ENCODE measurements at places on chromosomes 2 and 18. TPM values are rescaled to one million over a fixed set of nuclear protein-coding genes. Genes with fewer than 3 reads are reported as not detected.

GRCh38 chr2:46308081-46308480 is 10.9 kb downstream of the EPAS1 start:
- H3K4me3 ChIP-seq = no peak overlapping the region
- H3K27ac ChIP-seq = peak overlapping the region; percentile 99
- peaks cover 100% of the 10 kb centered on the region for H3K4me1 ChIP-seq
- H3K27me3 ChIP-seq = no peaks in the 10 kb centered on the region
- no peak for DNase-seq

Gene TMEM178A
- total RNA-seq = 1.7 TPM

GRCh38 chr18:71442731-71443141 is 1101.4 kb downstream of the CBLN2 start:
- no peak for DNase-seq
- no peaks in the 10 kb centered on the region for H3K4me1 ChIP-seq
- no peaks in the 10 kb centered on the region for H3K27me3 ChIP-seq
- H3K4me3 ChIP-seq = no peak overlapping the region

Gene PLGLB1
- total RNA-seq = 1.2 TPM

Gene ASB18
- 4.3 TPM for total RNA-seq

DNA sequence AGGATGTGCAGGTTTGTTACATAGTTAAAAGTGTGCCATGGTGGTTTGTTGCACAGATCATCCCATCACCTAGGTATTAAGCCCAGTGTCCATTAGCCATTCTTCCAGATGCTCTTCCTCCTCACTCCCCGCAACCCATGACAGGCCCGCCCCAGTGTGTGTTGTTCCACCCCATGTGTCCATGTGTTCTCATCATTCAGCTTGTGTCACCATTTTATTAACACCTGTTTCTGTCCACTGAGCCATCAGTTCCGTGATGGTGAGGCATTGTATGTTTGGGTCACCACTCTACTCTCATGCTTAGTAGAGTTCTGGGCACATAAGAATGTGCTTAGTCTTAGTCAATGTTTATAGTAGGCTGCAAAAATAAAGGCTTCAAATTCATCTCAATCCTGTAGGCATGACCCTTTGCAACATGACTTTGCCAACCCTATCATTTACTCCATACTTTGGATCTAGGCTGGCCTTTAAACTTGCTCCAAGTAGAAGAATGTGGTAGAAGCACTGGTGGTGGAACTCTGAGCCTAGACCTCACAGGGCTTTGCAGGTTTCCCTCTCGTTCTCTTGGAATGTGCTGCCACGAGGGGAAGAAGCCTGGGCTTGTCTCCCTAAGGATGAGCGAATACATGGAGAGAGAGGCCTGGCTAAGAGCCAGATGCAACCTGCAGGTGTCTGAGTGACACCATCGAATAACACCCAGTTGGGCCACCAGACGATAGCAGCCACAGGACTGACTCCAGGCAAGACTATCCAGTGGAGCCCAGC is 161.5 kb downstream of the NAPG start:
- H3K36me3 ChIP-seq = no peaks in the 10 kb centered on the region
- no peaks in the 10 kb centered on the region for H3K4me1 ChIP-seq
- no peak overlapping the region for H3K4me3 ChIP-seq
- DNase-seq = no peak

GRCh38 chr2:151886241-151886640 is 58.0 kb upstream of the ARL5A start:
- no peak overlapping the region for H3K27ac ChIP-seq
- H3K4me1 ChIP-seq = peaks cover 10% of the 10 kb centered on the region
- H3K36me3 ChIP-seq = no peaks in the 10 kb centered on the region
- no peaks in the 10 kb centered on the region for H3K27me3 ChIP-seq
- no peak for DNase-seq

Gene UBE2E3
- 48.8 TPM for total RNA-seq

Gene MAL
- 2.3 TPM for total RNA-seq

Gene EGR4
- not detected for total RNA-seq

Gene TEX44
- not detected for total RNA-seq

- H3K4me3 ChIP-seq = peak overlapping the region; percentile 48
- H3K27ac ChIP-seq = no peak overlapping the region
- H3K36me3 ChIP-seq = no peaks in the 10 kb centered on the region
- H3K4me1 ChIP-seq = no peaks in the 10 kb centered on the region
Observed at GRCh38 chr2:123144082-123144481, 881.0 kb upstream of the CNTNAP5 start.

GRCh38 chr18:7116001-7116730 is 1.4 kb downstream of the LAMA1 start:
- peak overlapping the region; percentile 36 for H3K4me3 ChIP-seq
- no peaks in the 10 kb centered on the region for H3K36me3 ChIP-seq
- no peak for DNase-seq
- peaks cover 11% of the 10 kb centered on the region for H3K4me1 ChIP-seq
- H3K27ac ChIP-seq = no peak overlapping the region

DNA sequence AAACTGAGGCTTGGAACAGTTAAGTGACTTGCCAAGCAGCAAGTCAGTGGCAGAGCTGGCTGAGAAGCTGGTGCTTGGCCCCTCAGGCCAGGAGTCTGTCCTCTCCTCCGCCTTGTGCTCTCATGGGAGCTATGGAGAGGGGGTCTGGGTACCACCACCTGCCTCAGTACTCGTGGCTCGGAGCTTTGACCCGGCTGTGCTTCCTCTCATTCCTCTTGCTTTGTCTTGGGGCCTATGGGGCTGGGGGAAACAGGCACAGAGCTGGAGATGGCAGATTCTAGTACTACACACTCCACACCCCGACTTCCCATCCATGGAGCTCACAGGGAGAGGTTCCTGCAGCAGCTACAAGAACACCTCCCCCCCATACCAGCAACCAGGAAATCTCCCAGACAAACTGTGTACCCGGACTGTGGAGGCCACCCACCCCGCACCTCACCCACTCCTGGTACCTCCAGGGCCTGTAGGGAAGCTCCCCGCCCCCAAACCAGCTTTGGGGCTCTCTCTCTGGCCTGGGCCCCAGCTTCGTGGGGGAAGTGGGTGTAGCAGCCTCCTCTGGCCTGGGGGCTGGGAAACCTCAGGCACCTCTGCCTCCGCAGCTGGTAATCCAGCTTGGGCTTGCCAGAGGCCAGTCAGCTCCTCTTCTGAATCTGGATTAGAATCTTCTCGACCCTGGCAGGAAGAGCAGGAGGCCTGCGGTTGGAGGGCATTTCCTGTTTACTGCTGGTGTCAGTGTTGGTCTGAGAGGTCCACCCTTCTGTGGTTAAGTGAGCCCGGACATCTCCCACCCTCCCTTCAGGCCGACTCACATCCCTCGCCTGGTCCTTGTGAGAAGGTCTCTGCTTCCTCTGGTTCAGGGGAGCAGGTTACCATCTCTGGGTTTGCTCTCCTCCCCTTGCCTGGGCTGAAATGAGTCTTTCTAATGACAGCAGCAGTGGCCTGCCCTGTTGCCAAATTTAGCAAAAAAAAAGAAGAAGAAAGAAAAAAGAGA is 22.3 kb upstream of the RHOB start:
- H3K36me3 ChIP-seq = no peaks in the 10 kb centered on the region
- peak overlapping the region; percentile 5 for H3K27ac ChIP-seq
- no peaks in the 10 kb centered on the region for H3K27me3 ChIP-seq
- H3K4me3 ChIP-seq = no peak overlapping the region
- H3K4me1 ChIP-seq = peaks cover 43% of the 10 kb centered on the region

Gene FLACC1
- total RNA-seq = 7.0 TPM

DNA sequence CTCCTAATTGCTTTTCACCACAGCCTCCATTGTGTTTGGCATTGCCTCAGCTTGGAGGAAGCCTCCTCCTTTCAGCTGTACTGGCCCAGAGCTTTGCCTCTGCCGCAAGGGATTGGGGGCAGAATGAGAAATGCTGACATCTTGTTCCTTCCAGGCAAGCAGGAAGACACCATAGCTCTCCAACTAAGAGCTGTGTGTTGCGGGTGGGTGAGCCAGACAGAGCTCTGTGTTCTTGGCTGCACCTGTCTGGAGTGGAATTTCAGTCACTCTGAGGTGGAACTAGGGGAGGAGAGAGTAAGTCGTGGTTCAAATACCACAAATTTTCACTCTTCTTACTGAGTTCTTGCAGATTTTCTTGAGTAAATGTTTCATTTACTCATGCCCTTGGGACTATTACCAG is 36.6 kb upstream of the KCNF1 start:
- no peaks in the 10 kb centered on the region for H3K27me3 ChIP-seq
- H3K27ac ChIP-seq = no peak overlapping the region
- no peaks in the 10 kb centered on the region for H3K36me3 ChIP-seq
- no peaks in the 10 kb centered on the region for H3K4me1 ChIP-seq
- H3K4me3 ChIP-seq = no peak overlapping the region
- no peak for DNase-seq

DNA sequence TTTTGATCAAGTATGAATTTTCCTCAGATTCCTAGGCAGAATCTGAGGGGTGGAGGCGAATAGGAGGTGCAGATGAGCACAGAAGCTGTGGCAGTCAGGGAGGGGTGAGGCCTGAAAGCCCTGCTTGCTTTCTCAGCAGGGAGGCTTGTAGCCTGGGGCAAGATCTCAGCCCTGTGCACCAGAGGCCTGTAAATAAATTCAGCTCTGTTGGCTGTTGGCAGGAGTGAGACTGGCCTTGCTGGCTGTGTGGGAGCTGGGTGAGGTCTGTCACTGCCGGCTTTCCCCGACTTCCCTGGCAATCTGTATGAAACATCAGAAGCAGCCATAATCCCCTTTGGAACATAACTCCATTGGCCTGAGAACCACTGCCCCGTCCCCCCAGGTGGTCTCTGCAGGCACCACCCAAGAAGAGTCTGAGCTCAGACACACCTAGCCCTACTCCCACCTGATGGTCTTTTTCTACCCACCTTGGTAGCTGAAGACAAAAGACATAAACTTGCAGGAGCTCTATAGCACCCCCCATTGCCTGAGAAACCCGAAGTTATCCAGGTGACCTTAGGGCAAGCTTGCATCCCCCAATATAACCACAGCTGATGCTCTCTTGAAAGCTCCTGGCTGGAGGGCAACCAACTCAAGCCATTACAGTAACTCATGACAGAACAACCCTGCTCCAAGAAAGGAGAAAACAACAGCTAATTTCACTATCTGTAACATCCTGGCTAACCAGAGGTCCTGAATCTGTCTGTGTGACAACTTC is 32.3 kb downstream of the EVA1A start:
- no peaks in the 10 kb centered on the region for H3K4me1 ChIP-seq
- no peaks in the 10 kb centered on the region for H3K27me3 ChIP-seq
- DNase-seq = no peak
- no peaks in the 10 kb centered on the region for H3K36me3 ChIP-seq
- no peak overlapping the region for H3K27ac ChIP-seq

- H3K4me3 ChIP-seq = no peak overlapping the region
- H3K36me3 ChIP-seq = no peaks in the 10 kb centered on the region
- no peak overlapping the region for H3K27ac ChIP-seq
- H3K4me1 ChIP-seq = no peaks in the 10 kb centered on the region
- no peak for DNase-seq
Observed at GRCh38 chr2:102041351-102041750, 49.6 kb downstream of the IL1R2 start.

GRCh38 chr2:104641786-104642185 is 212.1 kb upstream of the POU3F3 start:
- no peaks in the 10 kb centered on the region for H3K36me3 ChIP-seq
- no peak overlapping the region for H3K27ac ChIP-seq
- no peak for DNase-seq
- H3K27me3 ChIP-seq = no peaks in the 10 kb centered on the region

Gene NOSTRIN
- 9.1 TPM for total RNA-seq

GRCh38 chr2:234290671-234291070 is 206.2 kb downstream of the ARL4C start:
- no peaks in the 10 kb centered on the region for H3K27me3 ChIP-seq
- peak; percentile 17 for DNase-seq
- H3K27ac ChIP-seq = no peak overlapping the region
- no peak overlapping the region for H3K4me3 ChIP-seq

Gene NOTO
- not detected for total RNA-seq

Gene MYOM1
- total RNA-seq = 1,344 TPM

Gene IGFBP5
- 129 TPM for total RNA-seq

DNA sequence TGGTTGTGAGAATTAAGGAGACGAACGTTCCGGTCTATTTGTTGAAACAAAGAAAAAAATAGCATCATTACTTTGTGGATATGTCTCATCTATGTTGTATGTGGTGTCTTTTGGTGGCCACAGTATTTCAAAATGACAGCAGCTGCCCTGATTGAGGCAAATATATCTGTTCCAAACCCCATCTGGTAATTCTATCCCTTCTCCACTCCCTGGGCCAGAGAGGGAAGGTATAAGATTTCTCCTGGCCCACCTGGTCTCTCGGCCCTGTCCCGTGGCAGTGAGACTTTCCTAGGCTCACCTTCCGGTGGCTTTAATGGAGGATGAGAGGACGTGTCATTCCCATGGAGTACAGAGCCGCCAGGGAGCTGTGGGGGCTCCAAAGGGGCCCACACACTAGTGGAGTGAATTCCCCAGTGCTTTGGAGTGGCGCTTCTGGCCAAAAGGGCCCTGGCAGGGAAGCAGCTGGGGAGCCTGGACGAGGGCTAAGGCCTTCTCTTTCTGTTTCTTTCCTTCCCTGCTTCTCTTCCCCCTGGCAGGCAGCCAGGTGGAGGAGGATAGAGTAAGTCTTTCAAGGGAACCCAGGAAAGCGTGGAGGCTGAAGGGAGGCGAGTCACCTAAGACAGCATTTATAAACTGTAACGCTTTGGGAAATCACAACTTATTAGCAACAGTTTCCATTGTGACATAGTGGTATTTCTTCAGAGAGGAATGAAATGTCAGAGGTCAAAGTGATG is 5.6 kb downstream of the FOSL2 start:
- H3K27ac ChIP-seq = peak overlapping the region; percentile 100
- H3K27me3 ChIP-seq = no peaks in the 10 kb centered on the region

GRCh38 chr2:127891811-127892210 is 6.1 kb upstream of the AMMECR1L start:
- no peak overlapping the region for H3K4me3 ChIP-seq
- H3K4me1 ChIP-seq = peaks cover 17% of the 10 kb centered on the region
- H3K27me3 ChIP-seq = no peaks in the 10 kb centered on the region
- no peak overlapping the region for H3K27ac ChIP-seq
- no peak for DNase-seq

DNA sequence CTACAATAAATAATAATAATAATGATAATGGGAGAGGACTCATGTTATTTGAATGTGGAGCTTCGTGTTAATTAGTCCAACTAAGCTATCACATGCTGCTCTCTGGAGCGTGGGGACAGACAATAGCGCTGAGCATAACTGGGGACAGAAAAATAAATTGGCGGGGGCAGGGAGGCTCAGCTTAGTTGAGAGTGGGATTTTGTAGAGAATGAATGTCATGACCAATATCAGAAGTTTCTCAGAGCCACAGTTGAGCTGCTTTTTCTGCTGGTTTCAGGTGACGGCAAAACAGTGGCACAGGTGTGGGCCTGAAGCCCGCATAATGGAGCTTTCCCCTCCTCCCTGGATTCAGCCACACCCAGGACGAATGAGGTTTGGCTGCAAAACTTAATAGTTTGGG is 111.1 kb upstream of the CAB39 start:
- no peaks in the 10 kb centered on the region for H3K27me3 ChIP-seq
- H3K4me1 ChIP-seq = no peaks in the 10 kb centered on the region
- no peaks in the 10 kb centered on the region for H3K36me3 ChIP-seq
- no peak overlapping the region for H3K4me3 ChIP-seq
- no peak overlapping the region for H3K27ac ChIP-seq

Data from heart left ventricle (tissue), 16 donors.